ENCODE measurements at places on chromosomes 7 and 10.
A peak's percentile ranks its signal among the peaks of the same experiment; 100 is the strongest.

DNA sequence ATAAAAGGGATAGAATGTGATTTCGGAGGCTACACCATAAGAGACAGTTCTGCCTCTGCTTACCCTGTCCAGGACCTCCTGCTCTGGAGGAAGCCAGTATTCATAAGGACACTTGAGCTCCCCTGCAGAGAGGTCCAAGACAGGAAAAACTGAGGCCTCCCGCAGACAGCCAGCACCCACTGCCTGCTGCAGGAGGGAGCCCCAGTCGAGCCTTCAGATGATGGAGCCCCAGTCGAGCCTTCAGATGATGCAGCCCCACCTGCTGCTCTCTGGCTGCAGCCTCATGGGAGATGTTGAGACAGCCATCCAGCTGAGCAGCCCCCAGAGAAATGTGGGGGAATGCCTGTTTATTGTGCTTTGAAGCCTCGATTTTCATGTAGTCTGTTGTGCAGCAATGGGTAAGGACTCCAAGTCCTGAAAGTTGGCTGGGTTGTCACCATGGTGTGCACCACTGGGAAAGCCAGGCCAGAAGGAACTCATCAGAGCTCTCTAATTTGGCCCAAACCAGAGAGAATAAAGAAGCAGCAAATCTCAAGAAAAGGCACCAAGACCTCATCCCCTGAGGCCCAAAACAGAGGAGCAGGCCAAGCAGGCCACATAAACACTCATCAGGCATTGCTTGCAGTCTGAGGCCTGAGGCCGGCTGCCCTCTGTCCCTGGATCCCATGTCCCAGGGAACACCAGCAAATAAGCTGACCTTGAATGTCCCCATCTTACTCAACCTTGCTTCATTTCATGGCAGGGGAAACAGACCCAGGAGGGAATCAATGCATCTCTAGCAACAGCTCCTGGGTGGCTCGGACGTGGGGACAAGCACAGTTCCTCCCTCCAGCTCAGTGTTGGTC is 30.9 kb downstream of the CALML5 start:
- no peak for DNase-seq

GRCh38 chr10:49627644-49628247 is 13.9 kb downstream of the CHAT start:
- no peak for DNase-seq

DNA sequence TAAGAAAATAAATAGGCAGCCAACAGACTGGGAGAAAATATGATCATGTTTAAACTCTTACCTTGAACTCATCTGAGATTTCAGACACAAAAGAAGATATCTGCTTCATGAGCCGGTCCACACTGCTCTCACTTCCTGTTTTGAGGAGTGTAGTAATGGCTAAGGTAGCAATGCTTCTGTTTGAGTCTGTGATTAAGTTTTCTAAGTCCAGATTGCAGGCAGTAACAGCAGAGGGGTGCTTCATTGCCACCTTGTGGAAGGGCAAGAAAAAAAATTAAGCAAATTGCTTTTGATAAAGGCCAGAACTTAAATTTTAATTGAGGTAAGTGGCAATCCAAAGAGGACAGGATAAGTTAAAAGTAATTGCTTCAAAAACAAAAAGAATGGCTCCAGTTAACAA is 69.1 kb downstream of the MEST start:
- no peak for DNase-seq

GRCh38 chr10:87590705-87591588 is 68.7 kb upstream of the PAPSS2 start:
- no peak for DNase-seq

DNA sequence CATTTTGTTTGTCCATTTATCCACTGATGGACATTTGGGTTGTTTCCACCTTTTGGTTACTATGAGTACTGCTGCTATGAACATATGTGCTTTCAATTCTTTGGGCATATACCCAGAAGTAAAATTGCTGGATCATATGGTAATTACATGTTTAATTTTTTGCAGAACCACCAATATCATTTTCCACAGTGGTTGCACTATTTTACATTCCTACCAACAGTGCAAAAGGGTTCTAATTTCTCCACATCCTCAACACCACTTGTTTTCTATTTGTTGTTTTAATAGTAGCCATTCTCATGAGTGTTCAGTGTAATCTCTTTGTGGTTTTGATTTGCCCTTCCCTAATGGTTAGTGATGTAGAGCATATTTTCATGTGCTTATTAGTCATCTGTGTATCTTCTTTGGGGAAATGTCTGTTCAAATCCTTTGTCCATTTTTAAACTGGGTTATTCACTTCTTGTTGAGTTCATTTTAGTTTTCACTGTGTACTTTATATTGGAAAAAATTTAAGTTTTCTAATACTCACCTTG is 101.9 kb downstream of the HIBADH start:
- no peak for DNase-seq

GRCh38 chr7:74480861-74481417 is 27.2 kb downstream of the GTF2IRD1 start:
- no peak for DNase-seq

DNA sequence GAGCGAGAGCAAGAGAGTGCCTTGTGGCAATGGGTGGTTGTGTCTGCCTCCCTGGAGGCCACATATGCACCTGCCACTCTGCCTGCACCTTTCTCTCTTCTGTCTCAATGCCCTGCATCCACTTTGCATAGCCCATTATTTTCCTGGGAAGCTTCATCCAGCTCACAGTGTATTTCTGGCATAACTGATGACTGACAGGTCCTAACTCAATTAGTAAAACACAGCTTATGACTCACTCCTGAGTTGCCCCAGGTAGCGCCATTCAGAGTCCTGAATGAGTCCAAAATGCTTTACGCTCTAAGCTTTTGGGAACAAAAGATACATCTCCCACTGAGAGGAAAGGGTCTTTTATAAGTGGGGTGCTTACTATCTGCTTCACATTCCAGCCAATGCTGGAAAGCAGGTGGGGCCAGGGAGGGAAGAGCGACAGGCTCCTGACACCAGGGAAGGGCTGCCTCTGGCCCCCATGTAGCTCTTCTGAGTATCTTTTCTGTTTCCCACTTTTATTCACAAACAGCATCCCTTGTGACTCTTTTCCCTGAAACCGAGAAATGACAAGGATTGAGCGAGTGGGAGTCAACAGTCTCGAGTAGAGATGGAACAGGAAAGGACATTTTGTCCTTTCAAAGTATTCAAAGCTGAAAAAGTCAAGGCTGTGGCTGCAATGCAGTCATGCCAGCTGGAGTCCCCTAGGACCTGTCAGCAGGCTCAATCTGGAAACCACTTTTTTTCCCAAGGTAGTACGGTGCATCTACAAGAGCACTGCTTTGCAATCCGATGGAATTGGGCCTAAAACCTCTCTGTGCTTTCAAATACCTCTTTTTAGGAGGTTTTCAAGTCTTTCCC is 479.3 kb upstream of the PODXL start:
- DNase-seq: no peak

DNA sequence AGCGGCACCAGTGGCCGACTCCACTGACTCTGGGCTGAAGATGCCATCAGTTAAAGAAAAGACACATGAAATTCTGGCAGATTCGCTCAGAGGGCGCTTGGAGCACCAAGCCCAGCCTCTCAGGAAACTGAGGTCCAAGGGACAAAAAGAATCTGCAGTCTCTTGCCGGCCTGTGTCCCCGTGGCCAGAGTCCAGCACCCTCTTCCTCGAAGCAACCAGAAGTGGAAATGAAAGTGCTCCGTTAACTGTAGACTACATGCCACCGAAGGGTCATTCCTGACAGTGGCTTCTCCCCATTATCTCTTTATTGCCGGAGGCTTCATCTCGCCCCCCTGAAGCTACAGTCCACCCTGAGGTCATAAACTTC is 1.0 kb upstream of the CHST15 start:
- DNase-seq: no peak

DNA sequence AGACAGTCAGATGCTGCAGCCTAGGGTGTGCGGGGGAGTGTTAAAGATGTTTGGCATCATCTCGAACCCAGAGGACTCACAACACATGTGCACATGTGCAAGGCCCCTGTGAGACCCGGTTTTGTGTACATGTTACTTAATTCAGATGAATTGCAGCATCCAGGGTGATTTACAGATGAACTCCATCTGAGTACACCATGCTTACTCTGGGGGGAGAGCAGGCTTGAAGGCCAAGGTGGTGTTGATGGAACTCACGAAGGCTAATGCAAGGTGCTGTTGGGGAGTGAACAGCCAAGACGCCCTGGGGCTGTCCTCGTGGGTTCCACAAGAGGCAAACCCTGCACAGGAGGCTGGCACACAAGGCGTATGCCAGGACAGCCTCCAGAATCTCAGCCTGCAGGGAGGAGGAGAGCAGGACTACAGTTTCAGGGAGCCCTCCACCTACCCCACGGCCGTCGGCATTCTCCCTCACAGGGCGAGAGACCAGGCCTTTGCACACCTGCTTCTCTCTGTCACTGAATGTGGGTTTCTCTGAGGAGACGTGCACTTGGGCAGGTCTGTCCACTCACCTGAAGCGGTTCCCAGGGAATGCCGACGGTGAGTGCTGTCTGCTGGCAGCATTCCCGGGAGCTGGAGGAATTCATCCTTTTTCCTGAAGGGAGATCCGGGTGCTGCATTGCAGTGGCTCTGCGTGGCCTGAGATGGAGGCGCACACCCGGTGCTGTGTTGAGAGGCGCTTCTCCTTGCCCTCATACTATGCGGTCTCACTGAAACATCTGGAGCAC is 178.5 kb upstream of the RNF32 start:
- DNase-seq: no peak

- DNase-seq: no peak
These were observed 12.7 kb downstream of the RAB19 start for GRCh38 chr7:140416560-140416959.

GRCh38 chr10:81034383-81034782 is 496.7 kb downstream of the SH2D4B start:
- DNase-seq: no peak

GRCh38 chr7:143516981-143517380 is 39.3 kb downstream of the TAS2R41 start:
- no peak for DNase-seq

GRCh38 chr10:104274762-104275721 is 6.1 kb downstream of the GSTO2 start:
- peak; percentile 30 for DNase-seq

GRCh38 chr7:37930226-37930948 is 9.9 kb downstream of the EPDR1 start:
- no peak for DNase-seq

- no peak for DNase-seq
These were observed 6.6 kb downstream of the CUBN start for GRCh38 chr10:17122726-17123661.

DNA sequence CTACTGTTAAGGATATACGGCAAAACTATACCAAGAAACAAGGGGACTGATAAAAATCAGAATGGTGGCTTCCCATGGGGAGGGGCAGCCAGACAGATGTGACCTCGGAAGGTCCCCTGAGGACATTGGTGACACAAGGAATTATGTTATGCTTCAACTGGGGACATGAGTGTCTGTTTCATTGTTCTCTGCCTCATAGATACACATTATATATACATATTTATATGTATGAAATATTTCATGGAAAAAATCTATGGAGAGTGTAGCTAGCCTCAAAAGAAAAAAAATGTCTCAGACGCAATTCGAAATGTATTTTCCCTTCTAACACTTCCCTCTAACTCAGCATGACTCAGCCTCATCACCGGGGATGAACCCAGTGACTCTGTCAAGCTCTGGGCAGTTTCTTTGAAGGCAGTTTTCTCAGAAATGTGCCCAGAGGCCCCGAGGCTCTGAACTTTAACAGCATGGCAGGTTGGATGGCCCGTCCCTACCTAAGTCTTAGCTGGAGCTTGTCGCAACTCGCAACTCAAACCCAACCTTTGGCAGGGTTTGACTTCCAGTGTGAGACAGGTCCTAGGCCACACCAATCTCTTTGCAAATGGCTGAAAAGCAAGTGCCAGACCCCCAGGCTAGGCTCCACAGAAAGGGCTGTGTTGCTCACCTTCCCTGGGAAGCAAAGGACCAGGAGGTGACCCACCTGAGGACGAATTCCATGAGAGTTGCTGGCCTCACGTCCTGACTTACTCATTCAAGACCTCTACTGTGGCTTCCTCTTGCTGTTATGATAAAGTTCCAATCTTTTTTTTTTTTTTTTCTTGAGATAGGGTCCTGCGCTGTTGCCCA is 86.9 kb downstream of the CARD11 start:
- DNase-seq: peak; percentile 13

GRCh38 chr10:119542988-119543813 is 682 bp upstream of the RGS10 start:
- DNase-seq: peak; percentile 50

DNA sequence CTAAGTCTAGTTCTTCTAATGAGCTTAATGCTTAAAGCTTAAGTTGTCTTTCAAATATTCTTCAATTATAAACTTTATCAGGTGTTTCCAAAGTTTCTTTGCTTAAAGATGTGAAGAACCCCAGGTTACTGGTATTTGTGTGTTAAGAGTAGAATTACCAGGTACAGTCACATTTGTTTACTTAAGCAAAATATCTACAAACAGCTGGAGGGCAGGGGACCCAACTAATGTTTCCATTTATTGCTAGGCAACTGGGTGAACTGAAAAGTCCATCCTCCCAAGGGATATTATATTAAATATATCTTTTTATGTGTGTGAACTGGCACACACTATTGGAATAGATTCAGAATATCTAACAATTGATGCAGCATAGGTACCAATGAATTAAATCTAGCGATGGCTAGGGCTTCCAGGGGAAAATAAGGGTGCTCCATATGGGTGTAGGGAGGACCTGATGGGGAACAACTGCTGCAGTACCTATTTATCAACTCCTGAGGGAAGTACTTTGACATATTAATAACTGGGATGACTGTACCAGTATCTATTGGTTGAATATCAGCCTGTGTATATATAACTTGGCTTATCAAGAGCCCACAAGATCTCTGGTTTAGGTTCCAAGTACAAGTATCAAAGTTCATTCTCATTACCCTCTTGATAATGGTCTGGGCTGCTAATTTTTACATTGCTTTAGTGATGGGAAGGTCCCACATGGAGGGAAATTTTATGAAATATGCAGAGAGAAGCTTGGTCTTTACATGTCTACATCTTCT is 10.3 kb upstream of the AGR3 start:
- DNase-seq: no peak

DNA sequence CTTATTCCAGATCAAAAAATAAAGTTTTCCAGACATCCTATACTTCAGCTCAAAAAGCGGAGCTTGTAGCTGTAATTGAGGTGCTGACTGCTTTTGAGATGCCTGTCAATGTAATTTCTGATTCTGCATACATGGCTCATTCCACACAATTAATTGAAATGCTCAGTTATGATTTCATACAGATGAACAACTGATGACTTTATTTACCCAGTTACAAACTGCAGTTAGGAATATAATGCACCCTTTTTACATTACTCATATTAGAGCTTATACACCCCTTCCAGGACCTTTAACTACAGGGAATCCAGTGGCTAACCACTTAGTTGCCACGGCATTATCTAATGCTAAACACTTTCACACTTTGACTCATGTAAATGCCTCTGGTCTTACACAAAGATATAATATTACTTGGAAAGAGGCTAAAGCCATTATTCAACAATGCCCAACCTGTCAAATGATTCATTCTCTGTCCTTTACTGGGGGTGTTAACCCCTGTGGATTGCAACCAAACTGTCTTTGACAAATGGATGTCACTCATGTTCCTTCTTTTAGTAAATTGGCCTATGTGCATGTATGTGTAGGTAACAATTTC is 147.3 kb downstream of the ZNF33B start:
- no peak for DNase-seq

GRCh38 chr7:7521259-7521658 is 14.4 kb downstream of the COL28A1 start:
- no peak for DNase-seq

GRCh38 chr10:10803278-10803677 is 214.4 kb upstream of the CELF2 start:
- no peak for DNase-seq

GRCh38 chr7:71507680-71508602 is 376.0 kb downstream of the GALNT17 start:
- no peak for DNase-seq

Data from activated T-cell treated with anti-CD3 and anti-CD28 coated beads for 4 hours (primary cell).